Suprapubic skin (tissue), 4 donors: ENCODE measurements at places on chromosomes 16 and 17.

DNA sequence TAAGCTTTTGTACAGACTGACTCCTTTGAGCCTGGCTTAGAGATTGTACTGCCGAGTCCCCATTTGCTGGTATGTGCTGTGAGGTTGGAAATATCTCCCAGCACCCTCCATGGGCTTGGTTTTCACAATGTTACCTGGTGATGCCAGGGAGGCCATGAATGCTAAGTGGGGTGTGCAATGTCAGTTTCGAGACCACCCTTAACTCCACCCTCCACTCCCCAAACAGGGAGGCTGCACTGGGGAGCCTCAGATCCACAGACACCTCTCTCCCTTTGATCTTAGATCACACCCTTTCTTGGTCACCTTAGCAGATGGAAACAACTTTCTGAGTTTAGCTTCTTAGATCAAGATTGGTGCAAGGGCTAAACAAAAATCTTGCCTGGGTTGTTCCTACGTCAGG, 28.6 kb upstream of the PIK3R6 start:
- no peak for DNase-seq

- DNase-seq, result no peak
These were observed 2.7 kb downstream of the NAT9 start for GRCh38 chr17:74773414-74773813.

DNA sequence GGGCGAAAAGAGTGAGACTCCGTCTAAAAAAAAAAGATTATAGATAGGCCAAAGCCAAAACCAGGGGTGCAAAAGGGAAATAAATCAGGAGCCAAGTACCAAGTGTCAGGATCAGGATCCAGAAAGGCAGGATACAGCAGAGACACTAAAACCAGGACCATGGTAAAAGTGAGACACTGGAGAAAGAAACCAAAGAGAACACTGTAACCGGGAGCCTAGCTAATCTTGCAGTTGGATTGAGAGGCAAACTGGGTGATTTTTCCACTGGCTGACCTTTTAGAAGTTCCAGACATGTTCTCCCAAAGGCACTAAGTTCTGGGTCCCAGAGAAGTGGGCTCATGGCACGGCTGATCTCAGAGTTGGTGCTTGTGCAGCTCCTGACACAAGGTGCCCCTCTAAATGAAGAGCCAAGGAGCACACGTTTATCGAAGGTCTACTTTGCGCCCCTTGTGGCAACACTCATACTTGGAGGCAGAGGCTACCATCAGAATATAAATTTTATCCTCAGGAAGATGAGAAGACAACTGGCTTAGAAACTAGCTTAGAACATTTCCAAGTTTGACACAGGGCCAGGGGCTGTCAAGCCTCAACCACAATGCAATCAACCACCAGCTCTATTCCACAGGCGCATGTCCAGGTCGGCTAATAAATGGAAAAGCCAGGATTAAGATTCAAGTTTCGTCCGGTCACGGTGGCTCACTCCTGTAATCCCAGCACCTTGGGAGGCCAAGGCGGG, 27.5 kb upstream of the HELZ start:
- DNase-seq, result no peak

DNA sequence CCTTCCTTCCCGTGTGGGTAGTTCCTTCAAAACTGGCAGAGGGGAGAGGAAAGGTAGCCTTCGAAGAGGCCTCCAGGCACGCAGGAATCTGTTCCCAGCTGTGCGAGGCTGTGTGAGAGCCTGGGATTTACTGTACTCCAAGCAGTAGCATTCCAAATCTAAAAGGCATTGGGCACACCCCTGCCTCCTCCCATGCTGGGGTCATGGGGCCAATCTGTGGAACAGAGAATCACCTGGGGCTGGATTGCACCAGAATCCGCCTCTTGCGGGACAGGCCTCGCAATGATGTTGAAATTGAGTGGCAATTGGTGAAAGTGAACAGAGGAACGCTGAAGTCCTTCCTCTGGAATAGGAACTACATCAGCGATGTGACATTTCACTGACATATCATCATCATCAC, 72.5 kb upstream of the IRX3 start:
- no peak for DNase-seq

DNA sequence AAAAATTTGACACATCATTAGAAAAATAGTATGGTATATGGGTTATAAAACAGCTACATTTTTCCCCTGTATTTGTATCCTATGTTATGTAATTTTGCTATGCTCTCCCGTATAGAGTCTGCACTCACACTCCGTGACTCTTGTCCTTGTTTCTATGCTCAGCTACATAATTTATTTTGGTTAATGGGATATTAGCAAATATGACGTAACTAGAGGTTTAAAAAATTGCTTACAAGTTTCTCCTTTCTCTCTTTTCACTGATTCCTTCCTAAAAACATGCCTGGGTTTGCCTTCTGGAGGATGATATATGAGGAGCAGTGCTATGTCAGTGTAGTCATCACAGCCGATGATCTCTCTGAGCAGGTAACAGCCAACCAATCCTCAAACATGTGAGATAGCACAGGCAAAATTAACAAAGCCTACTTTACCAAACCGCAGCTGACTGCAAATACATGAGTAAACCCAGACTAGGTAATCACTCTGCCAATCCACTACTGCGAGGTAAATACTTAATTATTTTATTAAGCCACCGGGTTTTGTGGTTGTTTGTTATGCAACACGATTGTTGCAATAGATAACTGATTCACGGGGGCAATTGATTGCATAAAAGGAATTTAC, 126.9 kb downstream of the KIF2B start:
- DNase-seq, result no peak

DNA sequence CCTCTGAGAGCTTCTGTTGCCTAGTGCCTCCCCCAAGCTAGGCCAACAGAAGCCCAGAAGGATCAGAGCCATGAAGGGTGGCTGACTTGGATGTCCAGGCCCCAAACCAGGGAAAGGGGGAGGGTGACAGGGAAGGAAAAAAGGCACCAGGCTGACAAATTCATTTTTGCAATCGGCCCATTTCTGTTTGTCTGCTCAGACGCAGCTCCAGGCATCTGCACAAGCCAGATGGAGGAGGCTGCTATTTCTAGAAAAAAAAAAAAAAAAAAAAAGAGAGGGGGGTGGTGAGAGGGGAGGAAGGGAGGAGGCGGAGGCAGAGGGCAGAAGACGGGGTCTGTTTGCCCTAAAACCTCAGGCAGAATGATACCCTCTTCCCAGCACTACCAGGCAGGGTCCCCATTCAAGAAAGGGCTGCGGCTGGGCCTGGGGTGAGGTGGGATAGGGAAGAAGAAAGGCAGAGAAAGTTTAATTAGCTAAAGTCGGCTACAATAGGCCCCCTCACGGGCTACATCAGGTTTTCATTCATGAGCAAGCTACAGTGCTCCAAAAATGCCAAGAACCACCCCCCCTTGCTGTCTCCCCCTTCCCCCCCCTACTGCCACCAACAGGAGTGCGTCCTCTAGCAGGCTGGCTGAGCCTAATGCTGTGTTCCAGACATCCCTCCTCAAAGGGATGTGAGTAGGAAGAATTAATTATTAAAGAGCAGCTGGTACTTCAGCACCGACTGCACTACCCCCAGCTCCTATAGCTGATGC, 2.4 kb downstream of the HDAC5 start:
- DNase-seq, result no peak

- no peak for DNase-seq
These were observed 49.9 kb downstream of the TMEM235 start for GRCh38 chr17:78281249-78281845.

DNA sequence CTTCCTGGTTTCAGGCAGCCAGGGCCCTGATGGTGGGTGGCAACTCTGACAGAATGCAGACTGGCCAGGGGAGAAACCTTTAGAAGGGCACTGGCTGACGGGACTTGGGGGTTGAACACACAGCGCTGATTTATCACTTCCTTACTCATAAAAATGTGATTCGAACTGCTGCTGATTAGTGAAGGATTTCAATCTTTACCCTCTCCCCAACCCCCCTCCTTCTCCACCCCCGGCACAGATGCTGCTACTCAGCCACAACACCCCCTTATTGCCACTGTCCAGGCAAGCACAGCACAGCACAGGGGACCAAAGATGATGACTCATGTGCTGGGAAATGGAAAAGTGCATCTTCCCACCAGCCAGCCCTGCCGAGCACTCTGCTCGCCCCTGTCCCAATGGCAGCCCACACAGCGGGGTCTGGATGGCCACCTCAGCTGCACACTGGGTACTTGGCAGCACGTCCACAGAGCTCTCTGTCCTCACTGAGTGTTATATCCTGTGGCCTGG, 70.1 kb downstream of the SMG6 start:
- no peak for DNase-seq

- DNase-seq, result no peak
These were observed 130.6 kb downstream of the DYNLRB2 start for GRCh38 chr16:80671281-80671849.

DNA sequence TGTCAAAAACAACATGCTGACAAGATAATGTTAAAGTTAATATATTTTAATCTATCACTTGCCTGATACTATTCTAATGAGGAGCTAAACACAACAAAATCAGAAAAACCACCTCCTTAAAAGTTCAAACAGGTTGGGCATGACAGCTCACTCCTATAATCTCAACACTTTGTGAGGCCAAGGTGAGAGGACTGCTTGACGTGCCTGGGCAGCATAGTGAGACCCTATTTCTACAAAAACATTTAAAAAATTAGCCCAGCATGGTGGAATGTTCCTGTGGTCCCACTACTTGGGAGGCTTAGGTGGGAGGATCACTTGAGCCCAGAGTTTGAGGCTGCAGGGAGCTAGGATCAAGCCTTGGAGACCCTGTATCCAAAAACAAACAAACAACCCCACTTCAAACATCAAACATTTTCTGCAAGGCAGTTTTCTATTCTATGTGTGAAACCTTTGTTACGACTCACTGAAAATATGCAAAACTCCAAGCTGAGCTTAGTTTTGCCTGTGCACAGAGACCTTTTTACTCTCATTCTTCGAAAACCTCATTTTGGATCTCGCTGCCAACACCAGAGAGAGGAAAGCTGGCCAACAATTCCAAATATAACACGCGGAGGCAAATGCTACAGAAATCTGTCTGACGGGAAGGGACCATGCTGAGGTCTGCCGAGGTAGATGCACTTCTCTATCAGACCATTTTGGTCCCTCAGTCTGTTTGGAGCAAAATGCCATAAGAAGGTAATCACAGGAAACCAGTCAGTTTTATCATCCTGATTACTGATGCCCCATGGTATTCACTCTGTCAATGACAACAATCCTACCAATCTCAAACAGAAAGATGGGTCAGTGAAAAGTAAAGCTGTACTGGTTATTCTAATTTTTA, 6.2 kb downstream of the PHF12 start:
- DNase-seq, result no peak

DNA sequence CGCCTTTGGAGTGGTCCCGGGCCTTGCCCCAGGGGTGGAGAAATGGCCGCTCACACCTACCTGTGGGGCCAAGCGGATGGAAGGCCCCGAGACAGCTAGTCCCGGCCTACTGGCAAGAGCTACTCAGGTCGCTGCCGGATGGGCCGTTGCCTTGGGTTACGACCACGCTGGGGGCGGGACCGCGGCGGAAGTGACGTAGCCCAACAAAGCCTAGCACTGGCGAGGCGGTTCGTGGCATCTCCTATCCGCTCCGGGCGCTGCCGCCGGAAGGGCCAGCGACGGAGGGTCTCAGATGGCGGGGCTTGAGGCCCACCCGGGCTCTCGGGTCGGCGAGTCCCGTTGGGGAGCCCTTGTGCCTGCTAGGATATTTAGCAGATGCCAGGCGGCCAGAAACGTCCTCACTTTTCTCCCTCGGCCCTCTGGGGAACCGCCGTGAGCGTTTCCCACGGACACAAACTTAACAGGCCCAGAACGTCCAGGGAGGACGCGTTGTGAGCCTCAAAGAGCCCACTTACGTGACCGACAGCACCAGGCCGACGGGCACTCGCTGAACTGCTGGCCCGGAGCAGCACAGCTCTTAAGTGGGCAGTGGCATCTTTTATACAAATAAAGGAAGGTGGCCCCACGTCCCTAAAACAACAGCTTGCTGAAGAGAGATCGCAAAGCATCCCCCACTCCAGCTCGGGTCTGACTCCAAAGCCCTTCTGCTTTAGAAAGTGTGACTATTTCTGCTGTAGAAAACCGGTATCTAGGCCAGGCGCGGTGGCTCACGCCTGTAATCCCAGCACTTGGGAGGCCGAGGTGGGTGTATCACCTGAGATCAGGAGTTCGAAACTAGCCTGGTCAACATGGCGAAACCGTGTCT, at the start of gene C16orf46:
TSS of gene C16orf46 (minus strand) at position 163 of the 865 bp plus-strand sequence. CDS start 13,283 bp downstream, outside the sequence.
- peak; percentile 98 for DNase-seq

- DNase-seq, result no peak
These were observed 147.3 kb upstream of the FOXF1 start for GRCh38 chr16:86363057-86363490.

DNA sequence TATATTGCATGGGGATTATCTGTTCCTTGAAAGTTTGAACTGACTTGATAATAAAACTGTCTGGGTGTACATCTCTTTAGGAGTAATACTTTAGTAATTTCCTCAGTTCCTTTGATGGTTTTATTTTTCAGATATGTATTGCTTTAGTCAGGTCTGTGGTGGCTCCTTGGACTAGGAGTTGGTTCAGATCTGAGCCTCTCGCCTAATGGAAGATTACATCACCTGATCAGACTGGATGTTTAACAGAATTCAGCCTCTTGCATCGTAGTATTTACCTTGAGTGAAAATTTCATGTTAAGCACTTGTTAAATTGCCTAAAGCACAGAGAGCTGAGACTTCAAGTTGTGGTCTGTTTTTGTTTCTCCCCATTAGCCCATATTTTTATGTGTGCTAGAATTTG, 267.3 kb downstream of the MAP2K4 start:
- no peak for DNase-seq

- DNase-seq, result no peak
These were observed 229.7 kb downstream of the SNX29 start for GRCh38 chr16:12206098-12206748.

GRCh38 chr17:42411361-42411760, 11.7 kb downstream of the CAVIN1 start:
- DNase-seq, result no peak

GRCh38 chr17:46948544-46948943, 25.6 kb downstream of the GOSR2 start:
- DNase-seq, result no peak

DNA sequence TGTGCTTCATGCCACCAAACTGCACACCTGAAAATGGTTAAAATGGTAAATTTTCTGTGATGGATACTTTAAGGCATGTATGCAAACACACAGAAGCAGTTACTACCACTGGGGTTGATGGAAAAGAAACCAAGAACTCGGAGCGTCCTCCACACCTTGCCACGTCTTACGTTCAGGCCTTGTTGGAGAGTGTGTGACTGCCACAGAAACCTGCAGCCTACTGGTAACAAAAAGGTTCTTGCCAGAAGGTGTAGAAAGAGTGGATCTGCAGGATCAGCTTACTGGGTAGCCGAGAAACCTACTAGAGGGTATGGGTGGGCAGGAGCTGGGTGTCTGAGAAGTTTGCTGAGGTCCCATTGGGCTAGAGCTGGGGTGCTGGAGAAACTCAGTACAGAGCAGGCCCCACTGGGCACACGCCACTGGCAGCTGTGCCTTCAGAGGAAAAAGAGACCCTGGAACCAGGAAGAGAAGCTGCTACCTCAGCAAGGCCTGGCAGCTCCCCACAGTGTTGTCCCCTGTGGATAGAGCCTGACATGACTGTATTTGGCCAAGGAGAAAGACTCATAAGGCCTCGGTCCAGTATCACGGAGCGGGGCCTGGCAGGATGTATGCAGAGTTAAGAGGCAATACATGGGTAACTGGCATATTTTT, 204.6 kb downstream of the SEC14L1 start:
- DNase-seq, result peak; percentile 70

GRCh38 chr16:88287219-88287618, 95.5 kb upstream of the ZNF469 start:
- no peak for DNase-seq

GRCh38 chr17:82871056-82871775, 31.4 kb upstream of the ZNF750 start:
- no peak for DNase-seq

GRCh38 chr17:30148376-30148775, 31.8 kb downstream of the NSRP1 start:
- DNase-seq, result no peak
